Gastrocnemius medialis (tissue), 4 donors: ENCODE measurements at places on chromosomes 4 and X. TPM values are rescaled to one million over a fixed set of nuclear protein-coding genes. Genes with fewer than 3 reads are reported as not detected.

GRCh38 chr4:117898496-117898895 lies 135.8 kb upstream of the NDST3 start:
- H3K4me3 ChIP-seq, result no peak overlapping the region
- no peak for DNase-seq
- H3K36me3 ChIP-seq, result no peaks in the 10 kb centered on the region
- H3K27me3 ChIP-seq, result no peaks in the 10 kb centered on the region
- H3K4me1 ChIP-seq, result no peaks in the 10 kb centered on the region
- H3K27ac ChIP-seq, result no peak overlapping the region

- H3K27ac ChIP-seq, result no peak overlapping the region
- peaks cover 82% of the 10 kb centered on the region for H3K27me3 ChIP-seq
- H3K4me3 ChIP-seq, result no peak overlapping the region
- H3K4me1 ChIP-seq, result peaks cover 12% of the 10 kb centered on the region
- no peak for DNase-seq
These were observed 5.4 kb downstream of the LEF1 start for GRCh38 chr4:108163351-108163750.

- H3K27ac ChIP-seq, result no peak overlapping the region
- H3K4me1 ChIP-seq, result no peaks in the 10 kb centered on the region
- no peak overlapping the region for H3K4me3 ChIP-seq
- DNase-seq, result no peak
These were observed 235.8 kb upstream of the AADAT start for GRCh38 chr4:170325599-170325998.

- H3K4me3 ChIP-seq, result no peak overlapping the region
- no peak for DNase-seq
- no peaks in the 10 kb centered on the region for H3K27me3 ChIP-seq
- H3K36me3 ChIP-seq, result no peaks in the 10 kb centered on the region
- H3K4me1 ChIP-seq, result no peaks in the 10 kb centered on the region
These were observed 278.9 kb upstream of the FTHL17 start for GRCh38 chrX:31350808-31351074.

DNA sequence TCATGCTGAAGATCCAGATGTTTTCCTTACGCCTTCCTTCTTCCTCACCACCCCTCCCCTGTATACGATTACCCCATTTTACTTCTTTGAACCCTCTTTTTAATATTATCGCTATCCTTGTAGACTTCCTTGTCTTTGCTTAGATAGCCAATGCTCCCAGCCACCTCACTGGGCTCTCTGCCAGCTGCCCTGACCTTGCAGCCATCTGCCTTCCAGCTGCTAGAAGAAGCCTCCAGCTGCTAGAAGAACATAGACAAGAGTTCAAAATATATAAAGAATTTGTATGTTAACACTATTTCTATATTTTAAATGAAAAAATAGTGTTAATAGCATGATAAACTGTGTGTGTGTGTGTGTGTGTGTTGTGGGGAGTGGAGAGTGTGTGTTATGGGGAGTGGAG lies 374.7 kb downstream of the ANKRD50 start:
- no peak for DNase-seq
- no peaks in the 10 kb centered on the region for H3K36me3 ChIP-seq
- H3K4me1 ChIP-seq, result no peaks in the 10 kb centered on the region
- no peak overlapping the region for H3K4me3 ChIP-seq
- no peaks in the 10 kb centered on the region for H3K27me3 ChIP-seq
- no peak overlapping the region for H3K27ac ChIP-seq

DNA sequence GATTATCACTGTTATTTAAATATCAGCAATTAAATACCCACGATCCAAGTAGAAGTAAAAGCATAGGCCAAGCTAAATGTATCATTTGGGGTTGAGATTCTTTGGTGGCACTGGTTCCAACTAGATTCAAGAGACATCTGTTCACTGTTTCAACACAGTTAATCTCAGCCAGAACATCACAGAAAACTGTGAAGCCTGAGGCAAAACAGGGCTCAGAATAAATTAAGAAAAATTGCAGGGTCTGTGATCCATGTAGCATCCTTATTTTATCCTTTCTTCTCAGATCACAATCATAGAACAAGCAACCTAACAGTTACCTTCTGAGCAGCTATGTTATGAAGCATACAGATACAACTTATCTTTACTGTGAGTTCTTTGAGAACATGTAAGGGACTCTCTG lies 23.7 kb downstream of the YTHDC1 start:
- H3K4me3 ChIP-seq, result no peak overlapping the region
- no peaks in the 10 kb centered on the region for H3K4me1 ChIP-seq
- peaks cover 84% of the 10 kb centered on the region for H3K36me3 ChIP-seq
- H3K27ac ChIP-seq, result no peak overlapping the region

DNA sequence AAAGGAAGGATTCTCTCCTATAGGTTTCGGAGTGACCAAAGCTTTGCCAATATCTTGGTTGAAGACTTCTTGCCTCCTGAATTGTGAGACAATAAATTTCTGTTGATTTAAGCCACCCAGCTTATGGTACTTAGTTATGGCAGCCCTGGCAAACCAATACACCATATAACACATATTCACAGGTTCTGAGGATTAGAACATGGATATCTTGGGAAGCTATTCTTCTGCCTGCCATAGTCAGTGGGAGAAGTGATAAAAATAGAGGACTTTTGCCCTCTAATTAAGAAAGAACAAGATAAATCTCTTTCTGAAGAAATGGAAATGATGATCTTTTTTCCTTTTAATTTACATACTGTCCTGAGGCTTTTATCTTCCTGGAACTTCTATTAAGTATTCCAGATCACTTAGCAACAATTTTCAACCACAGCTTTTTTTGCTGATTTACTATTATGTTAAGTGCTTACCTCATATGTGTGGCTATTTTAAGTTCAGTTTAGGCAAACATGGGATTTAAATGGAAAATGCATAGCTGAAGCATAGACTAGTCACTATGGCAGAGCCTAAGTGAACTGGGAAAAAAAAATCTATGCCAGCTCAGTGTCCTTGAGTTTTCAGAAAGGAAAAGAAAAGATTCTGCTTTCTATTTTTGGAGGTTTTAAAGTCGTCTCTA lies 381.7 kb downstream of the STPG2 start:
- H3K4me1 ChIP-seq, result no peaks in the 10 kb centered on the region
- no peak for DNase-seq
- no peaks in the 10 kb centered on the region for H3K27me3 ChIP-seq
- no peak overlapping the region for H3K27ac ChIP-seq
- no peak overlapping the region for H3K4me3 ChIP-seq

GRCh38 chr4:125522992-125523391 lies 208.2 kb downstream of the FAT4 start:
- no peaks in the 10 kb centered on the region for H3K36me3 ChIP-seq
- H3K4me3 ChIP-seq, result no peak overlapping the region
- H3K27me3 ChIP-seq, result no peaks in the 10 kb centered on the region
- DNase-seq, result no peak
- no peak overlapping the region for H3K27ac ChIP-seq
- H3K4me1 ChIP-seq, result no peaks in the 10 kb centered on the region

- H3K4me1 ChIP-seq, result no peaks in the 10 kb centered on the region
- peak; percentile 35 for DNase-seq
- H3K27me3 ChIP-seq, result no peaks in the 10 kb centered on the region
- no peak overlapping the region for H3K27ac ChIP-seq
These were observed 343.5 kb downstream of the RAPGEF2 start for GRCh38 chr4:159446266-159446976.

GRCh38 chrX:9191392-9191791 lies 157.5 kb upstream of the FAM9B start:
- H3K27me3 ChIP-seq, result no peaks in the 10 kb centered on the region
- no peak overlapping the region for H3K27ac ChIP-seq
- no peak overlapping the region for H3K4me3 ChIP-seq
- H3K4me1 ChIP-seq, result no peaks in the 10 kb centered on the region
- no peaks in the 10 kb centered on the region for H3K36me3 ChIP-seq

DNA sequence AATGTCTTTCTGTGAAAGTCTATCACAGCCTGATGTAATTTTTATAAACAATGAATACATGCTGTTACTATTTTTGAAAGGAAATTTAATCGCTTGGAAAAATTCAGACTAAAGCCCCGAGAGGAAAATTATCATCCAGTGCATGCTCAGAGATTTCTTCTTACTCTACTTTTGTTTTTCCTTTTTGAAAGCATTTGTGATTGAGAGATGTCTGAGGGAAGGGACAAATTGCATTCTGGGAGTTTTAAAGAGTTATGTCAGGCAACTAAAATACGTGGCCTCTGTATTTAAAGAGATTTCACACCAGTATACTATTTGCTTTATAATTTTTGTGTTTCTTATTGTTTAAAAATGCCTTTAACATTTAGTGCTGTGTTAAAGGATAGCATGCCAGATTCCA lies 1.4 kb upstream of the ZFX start:
- peak overlapping the region; percentile 96 for H3K27ac ChIP-seq
- H3K36me3 ChIP-seq, result no peaks in the 10 kb centered on the region
- peak overlapping the region; percentile 59 for H3K4me3 ChIP-seq
- DNase-seq, result no peak

DNA sequence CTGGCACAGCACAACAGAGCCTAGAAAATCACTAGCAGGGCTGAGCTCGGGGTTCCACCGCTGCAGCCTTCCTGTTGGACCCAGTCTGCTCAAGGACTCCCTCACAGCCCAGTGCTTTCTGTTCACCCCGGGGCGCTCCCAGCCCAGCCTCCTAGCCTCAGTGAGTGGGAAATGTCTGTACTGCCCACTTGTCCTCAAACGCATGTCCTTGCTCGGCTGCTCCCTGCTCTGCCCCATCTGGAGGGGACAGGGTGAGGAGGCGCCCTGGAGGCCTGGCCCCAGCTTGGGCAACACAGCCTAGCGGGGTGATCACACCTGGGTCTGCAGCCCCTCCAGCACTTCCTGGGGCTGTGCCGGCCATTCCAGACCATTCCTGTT lies 11.9 kb upstream of the CCNQ start:
- H3K27ac ChIP-seq, result no peak overlapping the region
- H3K36me3 ChIP-seq, result no peaks in the 10 kb centered on the region
- H3K4me1 ChIP-seq, result peaks cover 7% of the 10 kb centered on the region
- DNase-seq, result no peak
- H3K4me3 ChIP-seq, result no peak overlapping the region

DNA sequence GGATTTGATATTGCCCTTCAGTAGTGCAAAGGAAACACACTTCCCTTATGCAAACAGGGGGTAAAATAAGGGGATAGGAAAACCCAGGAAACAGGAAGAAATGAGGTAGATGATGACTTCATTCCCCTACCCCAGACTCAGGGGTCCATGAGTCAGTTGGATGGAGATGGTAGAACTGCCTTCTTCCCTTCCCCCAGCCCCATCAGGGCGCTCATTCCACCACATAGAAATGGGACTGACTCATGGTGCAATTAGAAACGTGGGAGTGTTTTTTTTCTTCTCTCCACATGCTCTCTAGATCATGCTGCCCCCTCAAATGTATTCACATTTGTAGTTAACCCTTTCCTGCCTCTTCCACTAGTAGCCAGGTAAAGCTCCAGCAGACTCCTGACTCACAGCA lies 23.1 kb upstream of the ARMCX2 start:
- H3K4me1 ChIP-seq, result no peaks in the 10 kb centered on the region
- H3K27me3 ChIP-seq, result no peaks in the 10 kb centered on the region
- no peaks in the 10 kb centered on the region for H3K36me3 ChIP-seq
- no peak overlapping the region for H3K27ac ChIP-seq
- DNase-seq, result no peak

- no peaks in the 10 kb centered on the region for H3K36me3 ChIP-seq
- no peak for DNase-seq
- no peak overlapping the region for H3K4me3 ChIP-seq
- no peaks in the 10 kb centered on the region for H3K4me1 ChIP-seq
- H3K27ac ChIP-seq, result no peak overlapping the region
- H3K27me3 ChIP-seq, result no peaks in the 10 kb centered on the region
These were observed 85.4 kb upstream of the RAPGEF2 start for GRCh38 chr4:159017323-159018026.

DNA sequence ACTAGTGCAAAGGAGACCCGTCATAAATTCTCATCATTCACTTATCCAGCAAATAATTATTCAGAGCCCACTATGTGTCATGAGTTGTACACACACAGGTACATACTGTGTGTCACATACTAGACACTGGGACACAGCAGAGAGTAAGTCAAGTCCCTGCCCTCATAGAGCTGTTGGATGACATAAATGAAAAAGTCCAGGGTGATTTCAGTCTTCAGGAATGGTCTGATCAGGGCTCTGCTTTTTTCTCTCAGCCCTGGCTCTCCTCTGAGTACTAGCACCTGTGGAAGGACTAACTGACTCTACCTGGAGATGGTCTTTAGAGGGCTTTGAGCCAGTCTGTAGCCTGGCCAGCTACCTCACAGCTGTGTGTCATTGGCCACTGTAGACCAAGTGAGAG lies 198.0 kb upstream of the LEF1 start:
- no peak for DNase-seq
- peaks cover 6% of the 10 kb centered on the region for H3K27me3 ChIP-seq
- no peak overlapping the region for H3K27ac ChIP-seq
- H3K4me1 ChIP-seq, result no peaks in the 10 kb centered on the region
- H3K36me3 ChIP-seq, result no peaks in the 10 kb centered on the region
- H3K4me3 ChIP-seq, result no peak overlapping the region

GRCh38 chr4:2299794-2300193 lies 37.9 kb upstream of the MXD4 start:
- no peaks in the 10 kb centered on the region for H3K27me3 ChIP-seq
- DNase-seq, result no peak
- H3K4me3 ChIP-seq, result no peak overlapping the region

DNA sequence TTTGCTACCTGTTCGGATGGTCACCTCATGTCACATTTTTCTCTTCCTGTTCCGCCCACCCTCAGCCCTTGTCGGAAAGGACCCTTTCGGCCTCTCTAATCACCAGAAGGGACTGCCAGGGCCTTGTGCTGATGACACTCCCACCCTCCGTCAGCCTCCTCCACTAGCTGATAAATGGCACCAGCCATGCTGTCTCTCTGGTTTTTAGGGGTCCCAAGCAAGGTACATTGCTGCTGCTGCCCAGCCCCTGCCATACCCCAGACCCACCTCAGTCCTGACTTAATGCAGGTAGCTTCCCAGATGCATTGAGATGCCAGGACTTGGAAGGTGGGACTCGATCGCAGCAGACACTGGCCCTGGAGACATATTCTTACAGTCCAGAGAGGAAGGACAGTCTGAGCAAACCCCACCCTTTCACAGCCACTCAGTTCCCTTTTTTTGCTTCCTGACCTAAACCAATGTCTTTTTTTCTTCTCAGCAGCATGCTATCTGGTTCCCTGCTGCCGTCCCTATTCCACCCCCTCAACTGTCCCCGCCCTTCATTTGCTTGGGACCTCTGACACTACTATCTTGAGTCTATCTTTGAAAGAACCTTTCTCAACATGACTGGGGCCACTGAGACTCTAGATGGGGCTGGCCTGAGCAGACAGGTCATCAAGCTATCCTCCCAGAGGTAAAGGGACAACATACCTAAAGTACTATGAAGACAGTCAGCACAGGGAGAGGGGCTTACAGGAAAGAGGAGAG lies at the start of gene BTK:
Gene BTK, minus strand, starts transcription at position 397 of the 747 bp plus-strand sequence. CDS start 10,907 bp downstream, outside the sequence.
- no peaks in the 10 kb centered on the region for H3K4me1 ChIP-seq
- H3K27ac ChIP-seq, result no peak within 1 kb of the TSS
- H3K27me3 ChIP-seq, result no peaks in the 10 kb centered on the region
- H3K36me3 ChIP-seq, result no peaks in the 10 kb centered on the region

Gene GIMD1
- not detected for total RNA-seq

Gene HHIP
- total RNA-seq, result 0.70 TPM

Gene ARHGAP6
- 14.6 TPM for total RNA-seq

Gene DCLK2
- 0.97 TPM for total RNA-seq

Gene MAGEB1
- total RNA-seq, result not detected

Gene FHIP1A
- 41.9 TPM for total RNA-seq

Gene TBC1D9
- total RNA-seq, result 1.9 TPM

Gene TLR1
- total RNA-seq, result 1.5 TPM
